ENCODE measurements at places on chromosomes 7 and 10. TPM values are rescaled to one million over a fixed set of nuclear protein-coding genes. Genes with fewer than 3 reads are reported as not detected.

- DNase-seq: no peak
These were observed 610 bp downstream of the AVPI1 start for GRCh38 chr10:97686301-97686961.

DNA sequence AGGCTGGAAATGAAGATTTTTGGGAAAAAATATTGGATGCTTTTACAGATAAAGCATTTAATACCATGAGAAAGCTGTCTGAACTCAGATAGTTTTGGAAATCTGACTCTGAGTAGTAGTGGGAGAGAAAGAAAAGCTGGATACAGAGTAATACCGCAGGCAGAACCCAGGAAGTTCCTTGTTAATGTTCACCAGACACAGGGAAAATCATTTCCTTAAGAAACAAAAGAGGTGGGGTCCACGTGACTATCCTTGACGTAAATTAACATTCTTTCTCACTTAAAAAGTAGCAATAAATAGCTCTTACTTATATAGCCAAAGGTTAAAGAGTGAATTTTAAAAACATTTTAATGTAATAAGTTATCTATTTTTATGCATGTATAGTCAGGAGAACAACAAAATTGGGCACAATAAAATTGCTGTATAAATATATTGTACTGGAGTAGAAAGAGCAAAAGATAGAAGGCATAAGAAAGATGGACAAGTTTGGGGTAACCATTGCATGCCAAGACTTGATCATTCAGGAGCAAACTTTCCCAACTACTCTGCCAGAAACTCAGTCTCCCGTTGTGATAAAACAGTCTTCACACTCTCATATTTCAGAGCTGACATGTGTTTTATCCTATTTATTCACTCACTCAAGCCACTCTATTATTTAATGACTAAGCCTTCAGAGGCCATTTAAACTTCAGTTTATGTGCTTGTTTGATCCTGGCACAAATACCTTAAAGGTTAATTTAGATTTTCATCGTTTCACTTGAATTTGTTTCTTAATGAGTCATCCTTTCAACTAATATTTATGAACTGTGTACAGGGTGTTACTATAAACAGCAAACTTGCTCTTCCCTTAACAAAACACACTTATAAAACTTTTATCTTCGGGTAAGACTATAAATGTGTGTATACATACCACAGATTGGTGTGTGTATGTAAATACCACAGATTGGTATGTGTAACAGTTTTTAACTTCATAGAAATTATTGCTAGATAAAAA is 143.1 kb downstream of the GNAI1 start:
- no peak for DNase-seq

GRCh38 chr10:128421371-128422160 is 295.3 kb upstream of the MKI67 start:
- DNase-seq: no peak

DNA sequence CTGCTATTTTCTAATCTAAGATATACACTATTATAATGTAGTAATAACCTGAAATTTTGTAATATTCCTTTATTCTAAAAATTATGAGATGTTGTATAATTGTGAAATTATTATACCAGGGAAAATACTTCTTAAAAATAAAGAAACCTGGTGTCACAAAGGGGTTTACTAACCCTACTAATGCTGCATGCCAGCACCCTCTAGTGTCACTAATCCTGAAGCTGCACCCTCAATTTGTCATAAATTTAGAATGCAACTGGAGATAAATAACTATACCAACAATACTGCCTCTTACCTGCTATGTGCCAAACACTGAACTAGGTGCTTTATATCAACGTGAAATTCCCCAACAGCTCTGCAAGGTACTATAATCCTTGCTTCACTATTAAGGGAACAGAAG is 30.8 kb downstream of the TM9SF3 start:
- DNase-seq: no peak

DNA sequence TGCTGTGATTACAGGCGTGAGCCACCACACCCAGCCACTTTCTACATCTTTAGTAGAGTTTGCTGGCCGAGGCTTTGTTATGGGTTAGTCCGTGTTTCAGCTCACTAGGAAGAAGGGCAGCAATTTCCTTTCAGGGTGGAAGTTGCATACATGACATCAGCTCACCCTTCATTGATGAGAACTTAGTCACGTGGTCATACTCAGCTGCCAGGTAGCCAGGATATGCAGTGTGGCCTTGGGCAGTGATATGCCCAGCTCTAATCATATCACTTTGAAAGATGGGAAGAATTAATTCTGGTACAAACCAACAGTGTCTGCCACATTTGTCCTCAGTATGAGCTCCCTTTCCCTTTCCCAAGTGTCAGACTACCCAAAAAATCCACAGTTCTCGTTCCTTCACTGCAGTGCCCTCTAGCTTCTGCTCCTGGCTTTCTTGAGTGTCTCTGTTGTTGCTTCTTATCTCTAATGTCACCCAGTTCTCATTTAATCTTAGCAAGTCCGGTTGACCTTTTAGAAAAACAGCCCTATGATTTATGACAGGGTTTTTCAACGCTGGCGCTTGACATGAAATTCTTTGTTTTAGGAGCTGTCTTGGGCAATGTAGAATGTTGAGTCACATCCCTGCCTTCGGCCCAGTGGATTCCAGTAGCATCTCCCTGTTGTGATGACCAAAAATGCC is 108.7 kb upstream of the ITGB1 start:
- DNase-seq: no peak

DNA sequence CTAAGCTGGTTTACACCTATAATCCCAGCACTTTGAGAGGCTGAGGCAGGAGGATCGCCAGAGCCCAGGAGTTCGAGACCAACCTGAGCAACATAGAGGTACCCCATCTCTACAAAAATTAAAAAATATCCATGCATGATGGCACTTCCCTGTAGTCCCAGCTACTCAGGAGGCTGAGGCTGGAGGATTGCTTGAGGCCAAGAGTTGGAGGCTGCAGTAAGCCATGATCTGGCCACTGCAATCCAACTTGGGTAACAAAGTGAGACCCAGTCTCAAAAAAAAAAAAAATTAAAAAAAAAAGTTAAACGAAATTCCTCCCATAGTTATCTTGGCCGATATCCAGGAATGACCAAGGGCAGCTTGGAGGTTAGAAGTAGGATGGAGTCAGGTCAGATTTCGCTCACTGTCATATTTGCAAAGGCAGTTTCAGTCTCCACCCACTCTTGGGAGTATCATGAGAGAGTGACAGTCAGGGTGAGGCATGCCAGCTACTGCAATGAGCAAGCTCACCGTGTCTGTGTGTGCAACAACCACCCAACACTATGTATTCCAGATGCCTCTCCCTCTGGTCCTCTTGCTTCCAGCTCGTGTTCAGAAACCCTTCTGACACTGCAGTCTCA is 6.0 kb upstream of the ZDHHC4 start:
- no peak for DNase-seq

The LIPJ gene
- polyA plus RNA-seq: not detected

The SPDYE1 gene
- not detected for polyA plus RNA-seq

The CPA4 gene
- polyA plus RNA-seq: not detected
